ENCODE measurements at places on chromosomes 11 and 22.

GRCh38 chr11:107750313-107750712, 38.5 kb upstream of the SLN start:
- H3K27me3 ChIP-seq = peaks cover 4% of the 10 kb centered on the region
- no peak for DNase-seq
- H3K4me3 ChIP-seq = no peak overlapping the region
- no peak overlapping the region for H3K27ac ChIP-seq
- H3K36me3 ChIP-seq = no peaks in the 10 kb centered on the region
- H3K4me1 ChIP-seq = no peaks in the 10 kb centered on the region

DNA sequence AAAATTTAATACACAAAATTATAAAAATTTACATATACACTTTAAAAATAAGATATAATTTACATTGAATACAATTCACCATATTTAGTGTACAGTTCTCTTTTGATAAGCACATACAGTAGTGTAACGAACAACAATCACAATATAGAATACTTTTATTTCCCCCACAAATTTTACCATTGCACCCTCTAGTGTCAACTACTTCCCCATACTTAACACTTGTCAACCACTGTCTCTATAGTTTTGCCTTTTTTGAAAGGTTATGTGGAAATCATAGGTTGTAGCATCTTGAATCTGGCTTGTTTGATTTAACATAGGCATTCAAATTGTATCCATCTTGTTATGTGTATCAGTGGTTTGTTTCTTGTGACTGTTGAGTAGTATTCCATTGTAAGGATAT, 21.3 kb upstream of the PANX1 start:
- peaks cover 8% of the 10 kb centered on the region for H3K27me3 ChIP-seq
- no peak overlapping the region for H3K4me3 ChIP-seq
- H3K36me3 ChIP-seq = peaks cover 5% of the 10 kb centered on the region
- no peak for DNase-seq
- H3K27ac ChIP-seq = no peak overlapping the region
- no peaks in the 10 kb centered on the region for H3K4me1 ChIP-seq

DNA sequence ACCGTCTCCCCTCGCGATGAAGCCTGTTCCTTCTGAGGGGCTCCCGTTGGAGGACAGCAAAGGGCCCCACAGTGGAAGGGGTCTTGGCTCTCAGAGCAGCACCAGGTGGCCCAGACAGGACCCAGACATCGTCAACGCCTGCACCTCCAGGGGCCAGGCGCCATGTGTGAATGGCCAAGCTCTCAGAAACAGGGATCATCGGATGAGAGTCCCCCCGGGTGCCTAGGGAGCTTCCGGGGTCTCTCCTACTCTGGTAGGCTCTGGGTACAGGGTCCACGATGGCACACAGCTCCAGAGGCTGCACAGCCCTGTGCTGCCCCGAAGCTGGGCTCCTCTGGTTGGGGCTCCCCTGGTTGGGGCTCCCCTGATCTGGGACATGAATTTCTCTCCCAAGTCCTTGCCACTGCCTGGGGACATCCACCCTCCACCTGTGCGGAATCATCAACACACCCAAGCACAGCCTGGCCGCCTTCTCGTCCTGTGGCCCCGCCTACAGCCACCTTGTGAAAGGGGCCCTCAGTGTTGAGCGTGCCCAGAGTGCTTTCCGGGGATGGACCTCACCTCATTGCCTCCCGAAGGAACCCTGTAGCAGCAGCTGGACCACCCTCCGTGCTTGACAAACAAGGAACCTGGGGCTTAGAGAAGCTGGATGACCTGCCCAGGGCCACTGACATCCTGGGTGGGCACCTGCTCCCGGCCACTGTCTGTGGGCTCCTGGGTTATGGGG, 929.0 kb downstream of the BRD1 start:
- no peaks in the 10 kb centered on the region for H3K4me1 ChIP-seq
- H3K27ac ChIP-seq = no peak overlapping the region
- H3K36me3 ChIP-seq = no peaks in the 10 kb centered on the region
- no peaks in the 10 kb centered on the region for H3K27me3 ChIP-seq

GRCh38 chr11:127238321-127238720, 237.8 kb upstream of the KIRREL3 start:
- no peaks in the 10 kb centered on the region for H3K27me3 ChIP-seq
- no peak overlapping the region for H3K4me3 ChIP-seq
- DNase-seq = no peak
- no peak overlapping the region for H3K27ac ChIP-seq
- H3K4me1 ChIP-seq = no peaks in the 10 kb centered on the region
- no peaks in the 10 kb centered on the region for H3K36me3 ChIP-seq

GRCh38 chr11:107864591-107864990, 6.0 kb upstream of the SLC35F2 start:
- peaks cover 4% of the 10 kb centered on the region for H3K4me1 ChIP-seq
- H3K4me3 ChIP-seq = no peak overlapping the region
- H3K27ac ChIP-seq = no peak overlapping the region
- H3K36me3 ChIP-seq = no peaks in the 10 kb centered on the region
- no peak for DNase-seq

DNA sequence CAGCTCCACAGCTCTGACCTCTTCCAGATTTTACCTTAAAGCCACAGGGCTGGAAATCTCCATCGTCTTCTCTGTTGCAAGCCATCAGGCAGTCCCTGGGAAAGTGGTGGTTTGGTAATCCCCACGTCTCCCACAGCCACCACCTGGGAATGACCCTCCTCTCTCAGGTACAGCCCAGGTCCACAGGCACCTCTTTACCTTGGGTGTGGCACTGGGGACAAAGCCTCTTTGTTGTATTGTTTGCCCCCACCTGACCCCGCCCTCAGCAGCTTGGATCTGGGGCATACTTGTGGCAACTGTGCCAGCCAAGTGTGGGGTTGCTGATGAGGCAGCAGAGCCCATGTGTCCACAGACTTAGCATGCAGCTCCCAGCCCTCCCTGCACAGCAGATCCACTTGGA, 77.6 kb downstream of the LRRC32 start:
- H3K4me1 ChIP-seq = peaks cover 3% of the 10 kb centered on the region
- H3K4me3 ChIP-seq = no peak overlapping the region
- no peaks in the 10 kb centered on the region for H3K27me3 ChIP-seq
- H3K27ac ChIP-seq = no peak overlapping the region
- no peaks in the 10 kb centered on the region for H3K36me3 ChIP-seq
- no peak for DNase-seq

DNA sequence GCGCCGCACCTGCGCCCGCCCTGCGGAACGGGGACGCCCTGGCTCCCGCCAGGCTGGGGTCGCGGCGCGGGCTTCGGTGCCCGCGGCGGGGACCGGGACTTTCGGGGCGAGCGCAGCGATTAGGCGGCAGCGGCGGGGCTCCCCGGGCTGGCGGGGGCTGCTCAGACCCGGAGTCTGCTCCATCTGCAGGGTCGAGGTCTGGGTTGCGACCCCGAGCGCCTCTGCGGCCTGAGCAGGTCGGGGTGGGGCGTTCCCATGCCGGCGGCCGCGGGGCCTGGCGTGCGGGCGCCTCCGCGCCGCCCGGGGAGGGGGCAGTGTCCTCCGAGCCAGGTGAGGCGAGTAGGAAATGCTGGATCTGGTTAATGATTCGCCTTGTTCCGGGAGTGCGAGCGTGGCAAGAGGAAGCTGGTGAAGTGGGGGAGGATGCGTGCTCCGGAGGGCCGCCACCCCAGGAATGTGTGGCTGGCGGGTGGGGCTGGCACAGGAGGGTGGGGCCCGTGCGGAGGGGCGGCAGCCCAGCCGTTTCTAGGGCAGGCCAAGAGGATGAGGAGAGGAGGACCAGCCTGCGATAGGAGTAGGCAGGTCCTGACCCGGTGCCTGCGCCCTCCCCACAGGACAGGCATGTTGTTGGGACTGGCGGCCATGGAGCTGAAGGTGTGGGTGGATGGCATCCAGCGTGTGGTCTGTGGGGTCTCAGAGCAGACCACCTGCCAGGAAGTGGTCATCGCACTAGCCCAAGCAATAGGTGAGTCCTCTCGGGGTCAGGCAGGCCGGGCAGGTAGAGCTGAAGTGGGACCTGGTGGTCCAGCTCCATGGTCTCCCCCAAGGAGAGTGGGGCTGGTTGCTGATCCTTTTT, 606 bp downstream of the RASSF7 start:
- peaks cover 8% of the 10 kb centered on the region for H3K4me1 ChIP-seq
- no peaks in the 10 kb centered on the region for H3K27me3 ChIP-seq
- no peaks in the 10 kb centered on the region for H3K36me3 ChIP-seq

GRCh38 chr22:25219211-25219689, at the start of gene CRYBB2:
Gene CRYBB2 (plus strand): TSS chr22:25219639. CDS start chr22:25221430, 1,791 bp downstream.
- H3K4me1 ChIP-seq = no peaks in the 10 kb centered on the region
- H3K27me3 ChIP-seq = peaks cover 30% of the 10 kb centered on the region
- H3K4me3 ChIP-seq = no peak within 1 kb of the TSS
- no peaks in the 10 kb centered on the region for H3K36me3 ChIP-seq

DNA sequence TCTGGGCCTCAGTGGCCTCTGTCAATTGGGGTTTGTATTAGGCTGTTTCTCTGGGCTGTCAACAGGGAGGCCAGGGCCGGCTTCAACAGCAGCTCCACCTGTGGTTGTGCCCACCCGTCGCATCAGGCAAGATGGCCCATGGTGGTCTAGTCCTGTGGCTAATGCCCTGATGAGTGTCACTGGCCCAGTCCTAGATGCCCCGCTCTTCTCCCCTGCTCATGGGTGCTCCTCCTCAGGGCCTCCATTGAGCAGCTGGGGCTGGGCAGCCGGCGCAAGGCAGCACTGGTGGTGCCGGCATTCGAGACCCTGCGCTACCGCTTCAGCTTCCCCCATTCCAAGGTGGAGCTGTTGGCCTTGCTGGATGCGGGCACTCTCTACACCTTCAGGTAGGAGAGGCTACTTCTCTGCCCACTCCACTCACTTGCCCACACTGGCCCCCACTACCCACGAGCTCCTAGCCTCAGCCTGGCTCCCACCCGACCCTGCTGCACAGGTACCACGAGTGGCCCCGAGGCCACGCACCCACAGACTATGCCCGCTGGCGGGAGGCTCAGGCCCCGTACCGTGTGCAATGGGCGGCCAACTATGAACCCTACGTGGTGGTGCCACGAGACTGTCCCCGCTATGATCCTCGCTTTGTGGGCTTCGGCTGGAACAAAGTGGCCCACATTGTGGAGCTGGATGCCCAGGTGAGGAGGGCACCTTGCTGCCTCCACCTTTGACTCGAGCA, 5.4 kb downstream of the LARGE2 start:
- H3K4me3 ChIP-seq = no peak overlapping the region
- no peaks in the 10 kb centered on the region for H3K36me3 ChIP-seq
- no peak overlapping the region for H3K27ac ChIP-seq
- H3K27me3 ChIP-seq = peaks cover 7% of the 10 kb centered on the region
- no peak for DNase-seq
- H3K4me1 ChIP-seq = peaks cover 29% of the 10 kb centered on the region

DNA sequence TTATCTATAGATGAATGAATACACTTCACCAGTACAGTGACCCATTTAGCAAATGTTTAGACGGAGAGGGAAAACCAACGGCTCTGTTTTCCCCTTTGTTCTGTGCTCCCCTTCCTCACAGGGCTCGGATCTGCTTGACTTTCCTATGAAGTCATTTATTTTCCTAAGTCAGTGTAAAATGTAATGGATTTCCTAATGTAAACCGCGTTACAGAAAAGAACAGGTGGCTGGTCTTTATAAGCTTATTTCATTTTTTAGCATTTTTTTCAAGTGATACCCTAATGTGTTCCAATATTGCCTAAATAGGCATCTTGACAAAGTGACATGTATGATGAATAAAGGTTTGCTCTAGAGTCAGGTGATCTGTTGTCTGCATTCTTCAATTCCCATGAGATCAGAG, 207.5 kb downstream of the PGR start:
- no peaks in the 10 kb centered on the region for H3K4me1 ChIP-seq
- H3K27ac ChIP-seq = no peak overlapping the region
- H3K36me3 ChIP-seq = no peaks in the 10 kb centered on the region
- no peak for DNase-seq

GRCh38 chr11:17541330-17541885, 2.8 kb downstream of the USH1C start:
- H3K36me3 ChIP-seq = no peaks in the 10 kb centered on the region
- H3K27ac ChIP-seq = no peak overlapping the region
- peaks cover 5% of the 10 kb centered on the region for H3K4me1 ChIP-seq

- no peaks in the 10 kb centered on the region for H3K27me3 ChIP-seq
- H3K36me3 ChIP-seq = peaks cover 49% of the 10 kb centered on the region
- no peak for DNase-seq
- no peak overlapping the region for H3K27ac ChIP-seq
- H3K4me1 ChIP-seq = peaks cover 19% of the 10 kb centered on the region
Observed at GRCh38 chr11:116871248-116871647, 33.8 kb upstream of the APOA1 start.

All from natural killer cell treated with Interleukin-12 subunit alpha and Interleukin-12 subunit beta and Interleukin-15 and Interleukin-18, amount 100 ng/mL, for 72 hours (primary cell).